ENCODE measurements at places on chromosomes 2 and 18.

DNA sequence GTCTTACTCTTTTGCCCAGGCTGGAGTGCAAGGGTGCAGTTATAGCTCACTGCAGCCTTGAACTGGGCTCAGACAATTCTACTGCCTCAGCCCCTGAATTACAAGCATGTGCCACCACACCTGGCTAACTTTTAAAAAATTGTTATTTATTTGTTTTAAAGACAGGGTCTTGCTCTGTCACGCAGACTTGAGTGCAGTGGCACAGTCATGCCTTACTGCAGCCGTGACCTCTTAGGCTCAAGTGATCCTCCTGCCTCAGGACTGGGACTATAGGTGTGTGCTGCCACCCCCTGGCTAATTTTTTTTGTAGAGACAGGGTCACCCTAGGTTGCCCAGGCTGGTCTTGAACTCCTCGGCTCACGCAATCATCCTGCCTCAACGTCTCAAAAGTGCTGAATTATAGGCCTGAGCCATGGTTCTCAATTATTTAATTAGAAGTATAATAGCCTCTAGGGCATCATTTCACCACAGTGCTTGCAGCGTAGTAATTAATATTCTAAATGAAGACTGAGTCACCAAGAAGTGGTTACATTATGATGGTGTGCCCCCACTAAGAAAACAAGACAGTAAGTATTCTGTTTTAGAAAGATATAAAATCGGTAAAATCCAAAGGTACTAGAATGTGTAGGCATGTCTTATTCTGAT lies 69.6 kb downstream of the EML4 start:
- peak; percentile 39 for DNase-seq

DNA sequence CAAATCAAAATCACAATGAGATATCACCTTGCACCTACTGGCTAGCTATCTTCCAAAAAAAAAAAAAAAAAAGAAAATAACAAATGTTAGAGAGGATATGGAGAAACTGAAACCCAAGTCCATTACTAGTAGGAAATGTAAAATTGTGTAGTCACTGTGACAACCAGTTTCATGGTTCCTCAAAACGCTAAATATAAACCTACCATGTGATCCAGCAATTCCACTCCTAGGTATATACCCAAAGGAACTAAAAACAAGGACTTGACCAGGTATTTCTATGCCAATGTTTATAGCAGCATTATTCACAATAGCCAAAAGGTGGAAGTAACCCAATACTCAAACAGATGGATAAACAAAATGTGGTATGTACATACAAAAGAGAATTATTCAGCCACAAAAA lies 11.7 kb upstream of the SCRN3 start:
- no peak for DNase-seq

GRCh38 chr2:187055463-187055862 lies 206.5 kb upstream of the ZSWIM2 start:
- DNase-seq, result no peak

GRCh38 chr2:236986524-236987330 lies 99.0 kb upstream of the COPS8 start:
- no peak for DNase-seq

DNA sequence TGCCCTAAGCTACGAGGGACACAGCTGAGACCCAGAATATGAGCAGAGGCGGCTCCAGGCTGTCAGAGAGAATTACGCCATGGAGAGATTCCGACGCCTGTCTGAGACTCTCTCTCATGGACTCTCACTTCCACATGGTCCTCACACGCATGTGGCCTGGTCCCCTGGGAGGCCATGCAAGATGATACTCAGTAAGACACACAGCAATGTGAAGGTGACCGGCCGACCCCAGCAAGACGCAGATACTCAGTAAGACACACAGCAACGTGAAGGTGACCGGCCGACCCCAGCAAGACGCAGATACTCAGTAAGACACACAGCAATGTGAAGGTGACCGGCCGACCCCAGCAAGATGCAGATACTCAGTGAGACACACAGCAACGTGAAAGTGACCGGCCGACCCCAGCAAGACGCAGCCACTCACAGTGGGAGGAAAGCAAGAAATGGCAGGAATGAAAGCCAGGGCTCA lies 400.8 kb upstream of the MYT1L start:
- DNase-seq, result no peak

- no peak for DNase-seq
Measured at GRCh38 chr2:149223472-149224095, 106.8 kb upstream of the LYPD6 start.

GRCh38 chr18:10783941-10784340 lies 258.1 kb downstream of the NAPG start:
- DNase-seq, result no peak

DNA sequence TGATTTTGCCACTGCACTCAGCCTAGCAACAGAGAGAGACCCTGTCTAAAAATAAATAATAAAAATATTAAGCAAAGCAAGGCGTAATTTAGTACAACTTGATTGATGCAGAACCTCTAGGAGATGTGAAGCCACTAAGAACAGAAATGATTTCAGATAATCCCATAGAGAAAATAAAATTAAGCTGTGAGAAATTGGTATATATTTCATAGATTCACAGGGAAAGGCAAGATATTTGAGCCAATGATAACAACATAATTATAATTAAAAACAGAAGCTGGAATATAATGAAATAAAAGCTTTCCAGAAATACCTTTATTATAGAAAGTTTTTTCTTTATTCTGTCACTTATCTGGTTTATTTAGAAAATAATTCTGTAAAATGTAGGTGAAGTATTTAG lies 88.9 kb upstream of the GULP1 start:
- DNase-seq, result no peak

DNA sequence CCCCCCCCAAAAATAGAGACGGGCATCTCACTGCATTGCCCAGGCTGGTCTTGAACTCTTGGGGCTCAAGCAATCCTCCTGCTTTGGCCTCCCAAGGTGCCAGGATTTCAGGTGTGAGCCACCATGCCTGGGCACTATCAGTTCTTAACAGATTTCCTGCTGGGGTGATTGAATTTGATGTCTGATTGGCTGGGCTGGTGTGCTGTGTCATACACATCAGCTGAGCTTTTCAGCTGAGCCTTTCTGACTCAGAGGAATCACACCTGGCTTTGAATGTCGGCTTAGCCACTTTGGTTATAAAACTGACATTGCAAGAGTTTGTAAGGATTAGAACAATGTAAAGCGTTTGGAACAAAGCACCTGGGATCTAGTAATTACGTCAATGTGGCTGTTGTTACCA lies 18.9 kb downstream of the NCAPH start:
- no peak for DNase-seq

DNA sequence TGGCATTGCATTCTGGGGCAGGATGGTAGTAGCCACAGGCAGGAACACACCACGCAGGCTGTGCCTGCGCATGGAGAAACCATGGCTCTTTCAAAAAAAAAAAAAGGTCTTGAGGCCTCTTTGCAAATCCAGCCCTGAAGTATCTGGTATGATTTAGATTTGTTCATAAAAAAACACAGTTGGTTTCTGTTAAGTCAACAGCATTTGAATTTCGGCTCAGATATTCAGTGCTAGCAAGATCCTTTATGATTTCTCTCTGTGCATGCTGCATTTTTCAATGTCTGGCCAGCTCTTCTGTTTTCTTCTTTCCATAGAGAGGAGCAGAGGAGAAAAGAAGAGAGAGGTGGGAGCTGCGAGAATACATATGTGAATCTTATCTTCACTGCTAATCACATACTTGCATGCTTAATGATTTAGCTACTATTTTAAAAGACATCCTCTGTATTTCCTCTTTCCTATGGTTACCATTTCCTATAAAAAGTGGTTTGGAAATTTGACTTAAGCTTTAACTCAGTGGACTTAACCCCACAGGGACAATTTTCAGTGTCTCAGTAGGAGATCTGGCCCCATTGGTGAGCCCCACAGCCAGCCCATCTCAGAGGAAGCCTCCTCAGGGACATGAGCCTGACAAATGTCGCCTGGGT lies 214.3 kb upstream of the APCDD1 start:
- DNase-seq, result no peak

GRCh38 chr2:168850846-168851245 lies 39.4 kb downstream of the SPC25 start:
- DNase-seq, result no peak

DNA sequence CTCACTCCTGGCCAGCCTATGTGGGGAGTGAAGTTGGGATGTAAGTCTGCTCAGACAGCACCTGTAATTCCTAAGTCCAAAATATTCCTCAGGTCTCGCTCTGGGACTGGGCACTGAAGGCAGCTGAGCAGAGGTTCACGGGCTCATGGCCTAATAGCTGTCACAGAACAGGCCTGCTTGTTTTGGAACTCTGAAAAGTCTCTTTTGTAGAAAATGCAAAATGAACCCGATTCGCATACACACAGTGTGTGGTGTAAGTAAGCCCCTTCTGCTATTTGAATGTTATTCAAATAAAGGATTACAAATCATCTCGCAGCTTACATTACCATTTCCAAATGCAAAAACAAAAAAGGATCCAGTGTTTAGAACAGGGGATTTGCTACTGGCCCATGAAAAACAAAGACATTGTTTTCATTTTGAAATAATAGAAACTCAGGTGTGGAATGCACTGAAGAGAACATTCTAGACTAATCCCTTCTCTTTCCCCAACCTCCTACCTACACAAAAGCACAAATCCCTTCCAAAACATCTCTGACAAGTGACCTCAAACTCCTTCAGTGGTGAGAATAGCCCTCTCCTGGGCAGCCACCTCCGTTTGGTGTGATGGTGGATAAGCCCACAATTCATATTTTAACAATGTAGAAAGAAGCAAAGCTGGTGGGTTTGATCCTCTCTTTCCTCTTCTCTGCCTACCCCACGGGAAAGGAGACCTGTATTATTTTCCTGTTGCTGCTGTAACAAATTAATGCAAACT lies 118.3 kb upstream of the NCK2 start:
- DNase-seq, result no peak

GRCh38 chr2:163734881-163735684 lies 725 bp downstream of the FIGN start:
- DNase-seq, result no peak

DNA sequence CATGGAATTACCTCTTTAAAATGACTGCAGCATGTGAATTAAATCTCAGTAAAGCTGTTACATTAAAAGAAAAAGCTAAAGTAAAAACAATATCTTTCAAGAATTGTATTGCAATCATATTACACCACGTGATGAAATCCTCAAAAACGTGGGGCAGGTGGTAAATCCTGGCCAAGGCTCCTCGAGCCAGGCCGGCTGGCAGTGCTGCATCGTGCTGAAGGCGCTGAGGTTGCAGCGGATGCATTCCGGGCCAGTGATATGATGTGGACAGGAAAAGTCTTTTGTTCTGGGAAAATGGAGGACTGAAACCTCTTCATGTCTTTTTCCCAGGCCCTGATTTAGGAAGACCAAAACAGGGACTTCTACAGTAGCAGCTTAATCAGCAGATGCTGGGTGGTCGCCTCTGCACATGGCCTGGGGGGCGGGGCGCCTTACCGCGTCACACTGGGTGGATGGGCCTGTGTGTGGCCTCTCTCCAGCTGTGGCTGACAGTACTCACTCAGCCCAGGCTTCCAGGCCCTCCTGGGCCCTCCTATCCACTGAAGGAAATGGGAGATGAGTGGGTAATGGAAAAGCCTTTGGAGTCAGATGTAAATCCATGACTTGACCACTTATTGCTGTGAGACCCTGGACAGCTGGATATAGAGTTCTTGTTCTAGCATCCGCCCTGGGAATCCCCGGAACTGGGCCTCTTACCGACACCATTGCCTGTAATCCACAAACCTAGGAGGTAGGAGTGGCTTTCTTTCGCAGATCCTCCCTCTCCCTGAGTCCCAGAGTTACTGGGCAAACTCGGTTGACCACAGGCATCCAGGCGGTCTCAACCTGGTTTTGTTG lies 45.1 kb downstream of the PROC start:
- no peak for DNase-seq

GRCh38 chr2:76211991-76212985 lies 501.6 kb upstream of the GCFC2 start:
- no peak for DNase-seq

- DNase-seq, result peak; percentile 1
Measured at GRCh38 chr18:13447621-13448334, 229.2 kb downstream of the LDLRAD4 start.

GRCh38 chr18:61420218-61420885 lies 87.1 kb downstream of the CDH20 start:
- no peak for DNase-seq

- no peak for DNase-seq
Measured at GRCh38 chr2:129766374-129766993, 213.0 kb upstream of the RAB6C start.

GRCh38 chr2:20585710-20586594 lies 64.9 kb downstream of the HS1BP3 start:
- DNase-seq, result no peak

DNA sequence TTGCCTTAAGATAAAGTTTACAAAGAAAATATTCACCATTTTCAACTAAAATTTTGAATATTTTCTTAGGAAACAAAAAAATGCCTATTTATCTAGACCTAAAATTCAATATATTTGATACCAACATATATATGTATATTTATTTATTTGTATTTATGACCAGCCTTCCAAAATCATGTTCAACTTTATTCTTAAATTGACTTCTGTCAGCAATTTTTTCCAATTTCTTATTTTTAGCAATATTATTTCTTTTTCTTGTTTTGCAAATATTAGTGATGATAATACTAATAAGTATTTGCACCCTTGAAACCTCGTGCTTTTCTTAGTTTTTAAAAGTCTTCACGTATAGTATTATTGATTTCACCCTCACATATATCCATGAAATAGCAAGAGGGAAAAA lies 68.2 kb upstream of the PHLPP1 start:
- no peak for DNase-seq

- DNase-seq, result no peak
Measured at GRCh38 chr2:105794926-105795574, 50.3 kb downstream of the NCK2 start.

DNA sequence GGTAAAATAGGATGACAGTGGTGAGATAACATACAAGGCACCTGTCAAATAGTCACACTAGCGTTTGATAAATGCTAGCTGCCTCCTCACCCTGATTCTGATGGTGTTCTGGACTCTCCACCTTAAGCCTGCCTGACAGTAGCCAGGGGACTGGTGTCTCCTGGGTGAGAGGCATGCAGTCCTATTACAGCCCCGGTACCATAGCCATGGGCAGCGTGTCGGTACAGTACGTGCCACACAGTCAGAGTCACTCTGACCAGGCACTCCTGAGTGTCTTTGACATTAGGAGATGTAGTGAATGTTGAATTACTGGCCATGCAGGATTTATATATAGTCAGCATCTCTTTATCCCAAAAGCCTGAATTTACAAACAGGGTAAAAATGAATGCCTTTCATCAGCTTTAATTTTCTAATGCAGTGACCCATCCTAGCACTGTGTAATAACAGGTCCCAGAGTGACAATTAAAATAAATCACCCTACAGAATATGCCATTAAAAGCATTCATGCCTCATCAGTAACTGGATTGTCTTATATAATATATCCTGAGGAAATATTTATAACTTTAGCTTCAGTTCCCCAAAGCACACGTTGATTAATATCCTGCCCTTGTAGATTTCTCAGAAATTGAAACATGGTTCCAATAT lies 760.3 kb upstream of the SOX11 start:
- no peak for DNase-seq

GRCh38 chr2:45637440-45637839 lies 14.0 kb upstream of the PRKCE start:
- DNase-seq, result no peak

- DNase-seq, result no peak
Measured at GRCh38 chr2:224308272-224308911, 93.5 kb downstream of the FAM124B start.
